Cardiac muscle cell (in vitro differentiated cells and primary cell): ENCODE measurements at places on chromosomes 5 and 9. TPM values are rescaled to one million over a fixed set of nuclear protein-coding genes. Genes with fewer than 3 reads are reported as not detected.

Gene PCA3
- total RNA-seq, result not detected in 2 replicates

Gene MAMDC2
- total RNA-seq, result 0.32 and 0.54 TPM in 2 replicates

DNA sequence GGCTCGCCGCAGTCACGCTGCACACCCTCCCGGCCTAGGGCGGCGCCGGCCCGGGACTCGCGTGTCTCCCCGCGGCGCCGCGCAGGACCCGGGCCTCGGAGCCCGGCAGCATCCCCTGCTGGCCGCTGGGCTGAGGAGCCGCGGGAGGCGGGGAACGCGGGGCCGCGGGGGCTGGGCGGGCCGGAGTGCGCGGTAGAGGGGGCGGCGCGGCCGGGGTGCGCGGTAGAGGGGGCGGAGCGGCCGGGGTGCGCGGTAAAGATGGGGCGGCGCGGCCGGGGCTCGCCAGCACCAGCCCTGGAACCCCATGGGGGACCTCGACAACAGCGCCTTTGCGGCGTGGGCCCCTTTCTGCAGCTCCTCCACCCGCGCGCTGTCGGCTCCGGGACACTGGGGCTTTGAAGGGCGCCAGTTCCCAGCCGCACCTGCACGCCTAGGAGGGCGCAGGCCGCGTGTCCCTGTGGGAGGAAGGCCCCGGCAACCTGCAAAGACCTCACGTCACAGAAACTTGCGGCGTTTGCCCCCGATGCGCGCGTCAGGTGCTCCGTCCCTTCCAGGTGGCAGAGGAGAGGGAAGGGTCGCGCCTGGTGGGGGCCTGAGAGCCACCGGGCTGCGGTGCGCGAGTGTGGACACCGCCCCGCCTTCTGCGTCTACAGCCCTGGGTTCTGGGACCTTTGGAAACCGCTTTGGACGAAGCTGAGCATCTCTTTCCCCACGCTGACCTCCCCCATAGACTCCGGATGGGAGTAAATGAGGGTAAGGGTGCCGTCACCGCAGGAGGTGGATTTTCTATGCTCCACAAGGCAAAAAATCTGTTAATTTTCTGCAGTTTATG is 49.6 kb downstream of the NSUN2 start:
- DNase-seq, result peak; percentile 31

- no peak for DNase-seq
Measured at GRCh38 chr9:104617418-104617817, 586 bp downstream of the OR13C9 start.

- peak; percentile 40 for DNase-seq
Measured at GRCh38 chr9:15927161-15927560, 374.3 kb downstream of the CCDC171 start.

DNA sequence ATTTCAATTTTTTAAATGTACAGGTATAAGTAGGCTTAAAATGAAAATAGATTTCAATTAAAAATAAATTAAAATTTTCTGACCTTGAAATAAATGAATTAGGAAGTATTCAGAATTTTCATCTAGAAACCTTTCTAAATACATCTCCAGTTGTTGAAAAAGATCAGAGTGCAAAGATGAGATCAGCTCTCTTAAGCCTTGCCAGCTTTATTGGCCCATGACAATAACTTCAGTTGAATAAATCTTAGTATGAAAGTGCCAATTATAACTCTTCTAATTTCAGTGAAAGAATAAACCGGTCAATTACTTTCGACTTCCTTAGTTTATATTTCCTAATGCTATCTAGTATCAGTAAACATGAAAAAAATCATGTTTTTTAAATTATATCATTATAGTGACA is 117.4 kb downstream of the FBXL17 start:
- DNase-seq, result no peak

Gene PTGES2
- total RNA-seq, result 132 and 141 TPM in 2 replicates

Gene SLC36A2
- total RNA-seq, result not detected in 2 replicates

Gene MEF2C
- total RNA-seq, result 95.3 and 175 TPM in 2 replicates

Gene SELENOP
- 72.7 and 83.0 TPM in 2 replicates for total RNA-seq

GRCh38 chr5:13708432-13708831 is 236.1 kb downstream of the DNAH5 start:
- DNase-seq, result no peak

GRCh38 chr9:18245911-18246310 is 228.0 kb upstream of the ADAMTSL1 start:
- DNase-seq, result no peak

DNA sequence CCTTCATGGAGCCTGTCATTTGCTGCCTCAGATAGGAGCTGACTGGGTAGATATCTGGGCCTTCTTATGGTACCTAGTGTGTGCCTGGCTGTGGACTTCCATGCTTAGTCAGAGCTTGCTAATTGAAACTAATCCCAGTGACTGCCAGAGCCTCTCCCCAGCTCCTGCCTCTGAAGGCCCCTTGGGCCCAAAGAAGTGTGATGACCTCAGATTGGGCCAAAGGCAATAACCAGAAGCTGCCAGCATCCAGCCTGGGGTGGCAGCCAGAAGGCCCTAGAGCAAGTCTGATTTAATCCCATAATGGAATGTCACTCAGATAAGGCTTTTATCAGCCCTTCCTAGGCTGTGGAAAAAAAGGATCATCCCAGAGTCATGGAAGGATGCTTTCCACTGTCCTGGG is 17.1 kb upstream of the CDC23 start:
- no peak for DNase-seq

GRCh38 chr5:24788829-24789514 is 144.2 kb upstream of the CDH10 start:
- DNase-seq, result no peak

Gene MYOZ3
- total RNA-seq, result 2.1 and 6.8 TPM in 2 replicates

DNA sequence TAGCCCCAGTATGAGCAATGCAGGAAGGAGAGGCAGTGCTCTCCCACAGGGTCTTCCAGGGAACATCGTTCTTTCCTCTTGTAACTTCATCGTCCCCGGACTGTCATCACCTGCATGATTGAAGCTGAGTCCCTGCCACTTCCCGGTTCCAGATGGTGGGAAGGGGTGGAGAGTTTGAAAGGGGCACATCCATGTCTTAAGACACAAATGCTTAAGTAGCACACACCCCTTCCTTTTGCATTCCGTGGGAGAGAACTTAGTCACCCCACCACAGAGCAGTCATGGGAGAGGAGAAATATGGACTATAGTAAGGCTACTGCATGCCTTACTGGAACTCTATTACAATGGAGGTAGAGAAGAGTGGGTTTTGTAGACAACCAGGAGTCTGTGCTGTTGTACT is 165.3 kb upstream of the GAS1 start:
- DNase-seq, result peak; percentile 54

- no peak for DNase-seq
Measured at GRCh38 chr5:54661111-54661510, 143.6 kb downstream of the SNX18 start.

DNA sequence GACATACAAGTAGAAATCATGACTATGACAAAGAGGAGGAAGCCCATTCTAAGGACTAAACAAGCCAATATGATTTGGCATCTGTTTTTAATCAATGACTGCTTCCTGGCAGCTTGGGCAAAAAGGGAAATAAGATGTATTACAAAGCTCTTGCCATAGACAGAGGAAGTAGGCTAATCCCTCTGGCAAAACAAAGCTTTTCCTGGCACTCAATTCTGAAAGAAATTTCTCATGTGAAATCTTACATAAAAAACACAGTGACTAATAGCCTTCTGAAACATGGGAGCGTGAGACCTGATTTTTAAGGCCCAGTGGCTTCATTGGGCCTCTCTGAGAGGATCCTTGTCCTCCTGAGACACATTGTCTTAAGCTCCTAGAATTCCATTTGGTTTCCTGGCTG is 93.6 kb downstream of the COL23A1 start:
- no peak for DNase-seq

- no peak for DNase-seq
Measured at GRCh38 chr9:32906213-32906612, 95.2 kb downstream of the APTX start.

Gene CXCL14
- 0.11 and 1.2 TPM in 2 replicates for total RNA-seq

GRCh38 chr5:105639511-105639910 is 2031.2 kb downstream of the EFNA5 start:
- DNase-seq, result no peak

- DNase-seq, result peak; percentile 93
Measured at GRCh38 chr5:150904479-150905311, at the start of gene ZNF300. ZNF300 (minus strand) TSS chr5:150904980; CDS start chr5:150903155, 1,825 bp downstream.

Gene NEUROG1
- not detected in 2 replicates for total RNA-seq

- no peak for DNase-seq
Measured at GRCh38 chr5:156716591-156717380, 133.3 kb upstream of the PPP1R2B start.

- DNase-seq, result peak; percentile 38
Measured at GRCh38 chr5:125455041-125455440, 708.6 kb upstream of the ZNF608 start.

DNA sequence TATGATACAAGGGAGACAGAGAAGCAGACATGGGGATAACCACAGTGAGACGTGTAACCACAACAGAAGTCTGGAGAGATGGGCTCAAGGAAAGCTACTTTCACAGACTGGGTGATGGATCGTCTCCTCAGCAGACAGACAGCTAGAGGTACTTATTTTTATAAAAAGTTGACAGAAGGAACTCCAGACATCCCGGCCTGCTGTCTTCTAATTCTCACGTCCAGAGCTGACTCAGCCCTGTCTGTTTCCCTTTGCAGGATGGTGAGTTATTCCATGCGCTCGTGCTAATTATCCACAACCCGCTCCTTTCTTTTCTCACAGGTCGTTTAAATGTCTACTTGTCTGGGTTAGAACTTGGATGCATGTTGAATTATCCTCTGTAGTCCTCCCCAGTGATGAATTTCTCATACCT is 304.5 kb downstream of the CWC27 start:
- no peak for DNase-seq

Gene CDC20B
- total RNA-seq, result 0.32 and 0.45 TPM in 2 replicates

Gene SCGB3A2
- not detected in 2 replicates for total RNA-seq

DNA sequence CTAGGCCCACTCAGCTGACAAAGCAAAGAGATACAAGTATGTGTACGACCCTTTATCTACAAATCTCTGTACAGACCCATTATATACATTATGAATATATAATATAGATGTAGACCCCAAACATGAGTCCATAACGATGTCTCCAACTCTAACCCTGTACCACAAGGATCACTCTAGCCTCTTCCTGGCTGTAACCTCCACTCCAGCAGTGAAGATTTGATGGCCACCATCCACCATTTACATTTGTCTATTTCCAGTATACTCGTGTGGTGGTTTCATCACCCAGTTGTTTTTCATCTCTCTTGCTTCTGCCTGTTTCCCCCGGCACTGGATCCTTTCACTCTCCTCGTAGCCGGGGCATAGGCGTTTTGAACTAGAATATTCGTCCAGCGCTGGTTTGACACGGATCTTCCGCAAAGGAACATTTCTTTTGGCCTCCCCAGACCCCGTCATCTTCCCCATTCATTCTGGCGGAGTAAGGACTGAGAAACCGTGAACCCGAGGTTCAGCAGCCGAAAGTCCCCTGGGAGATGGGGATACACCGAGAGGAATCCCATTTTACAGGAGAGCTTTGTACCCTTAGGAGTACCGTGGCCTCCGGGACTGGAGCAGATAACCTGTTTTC is 828 bp upstream of the TRIO start:
- DNase-seq, result peak; percentile 60

Gene PCDHGA2
- total RNA-seq, result 0.95 and 1.8 TPM in 2 replicates

DNA sequence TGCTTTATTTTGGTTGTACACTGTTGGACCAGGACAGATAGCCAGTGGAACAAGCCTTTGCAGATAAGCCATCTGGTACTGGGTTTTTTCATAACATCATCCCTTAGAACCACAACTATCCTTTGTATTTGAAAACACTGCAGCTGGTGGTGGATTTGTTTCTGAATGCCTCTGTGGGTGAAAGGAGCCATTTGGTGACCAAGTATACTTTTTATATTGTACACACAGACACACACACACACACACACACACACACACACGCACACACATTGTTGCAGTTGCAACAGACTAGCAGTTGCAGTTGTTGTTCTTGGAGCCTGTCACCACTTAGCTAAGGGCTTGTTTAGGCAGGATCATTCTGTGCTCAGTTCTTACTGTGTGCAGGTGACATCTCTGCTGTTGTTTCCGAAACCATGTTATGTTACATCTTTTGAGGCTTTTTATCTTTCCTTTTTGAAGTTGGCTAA is 22.9 kb upstream of the CAVIN4 start:
- peak; percentile 25 for DNase-seq

DNA sequence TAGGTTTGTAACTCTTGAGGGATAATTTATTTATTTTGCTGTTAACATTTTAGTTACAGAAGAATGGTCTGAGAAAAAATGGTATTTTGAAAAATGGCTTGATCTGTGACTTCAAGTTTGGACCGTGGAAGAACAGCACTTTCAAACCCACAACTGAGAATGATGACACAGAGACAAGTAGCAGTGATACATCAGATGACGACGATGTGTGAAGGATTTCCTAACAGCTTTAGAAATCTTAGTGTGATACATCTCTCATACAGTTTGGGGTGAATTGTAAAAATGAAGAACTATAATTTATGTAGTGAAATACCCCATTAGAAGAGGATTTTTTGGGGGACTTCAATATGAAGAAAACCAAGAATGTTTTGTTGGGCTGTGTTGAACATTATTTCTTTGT is 88.7 kb downstream of the GPBP1 start:
- DNase-seq, result no peak

GRCh38 chr5:72234265-72234700 is 85.8 kb downstream of the MRPS27 start:
- peak; percentile 62 for DNase-seq

GRCh38 chr5:107979291-107979690 is 308.6 kb upstream of the EFNA5 start:
- no peak for DNase-seq

DNA sequence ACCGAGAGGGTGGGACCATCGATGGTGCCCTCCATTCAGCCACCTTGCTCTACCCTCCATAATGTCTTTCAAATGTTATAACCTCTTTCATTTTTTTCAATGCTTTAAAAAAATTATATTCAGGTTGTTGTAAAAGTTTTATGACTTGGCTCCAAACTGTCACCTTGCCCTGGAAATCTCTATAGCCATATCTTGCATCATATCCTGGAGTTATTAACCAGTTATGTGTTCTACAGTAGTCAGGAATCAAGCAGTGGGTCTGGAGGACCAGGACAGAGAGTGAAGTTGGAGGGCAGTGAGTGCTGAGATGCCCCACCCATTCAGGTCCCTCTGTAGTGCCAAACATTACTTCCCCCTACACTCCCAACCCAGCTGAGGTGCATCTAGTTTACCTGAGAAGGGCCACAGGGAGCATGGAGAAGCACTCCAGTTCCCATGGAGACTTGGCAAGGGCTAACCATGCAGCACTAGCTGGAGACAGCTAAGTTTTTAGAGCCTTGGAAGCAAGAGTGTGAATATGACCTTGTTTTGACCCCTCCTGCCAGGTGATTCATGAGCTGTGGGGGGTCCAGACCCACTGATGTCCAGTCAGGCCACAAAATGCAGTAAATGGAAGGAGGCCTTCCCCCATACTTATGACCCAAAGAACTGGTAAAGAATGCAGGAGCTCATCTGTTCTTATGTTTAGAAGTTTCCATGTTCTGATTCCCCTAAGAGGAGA is 5.5 kb downstream of the IFNA8 start:
- no peak for DNase-seq
